ENCODE measurements at places on chromosomes 2 and 18.

DNA sequence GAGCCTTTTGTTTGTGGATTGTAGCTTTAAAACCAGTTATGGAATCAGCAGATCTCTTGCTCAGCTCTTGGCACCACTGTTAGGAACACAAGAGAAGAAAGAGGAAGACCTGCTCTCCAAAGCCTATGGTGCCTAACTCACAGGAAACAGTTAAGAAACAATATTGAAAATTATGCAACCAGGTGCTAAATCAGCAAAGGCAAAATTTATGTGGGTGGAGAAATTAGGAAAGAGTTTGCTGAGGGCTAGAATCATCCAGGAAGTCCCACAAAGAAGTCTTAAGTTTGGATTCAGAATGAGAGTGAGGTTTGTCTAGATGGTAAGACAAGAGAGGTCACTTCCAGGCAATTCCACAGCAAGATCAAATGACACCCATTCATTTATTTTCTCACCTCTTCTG is 49.4 kb downstream of the AOX1 start:
- DNase-seq = no peak

- DNase-seq = no peak
Measured at GRCh38 chr18:46680784-46681695, 24.0 kb upstream of the LOXHD1 start.

GRCh38 chr18:32439802-32440201 is 30.9 kb downstream of the GAREM1 start:
- DNase-seq = no peak

GRCh38 chr2:220936641-220937197 is 635.4 kb downstream of the EPHA4 start:
- no peak for DNase-seq

GRCh38 chr2:241550616-241551580 is 7.6 kb upstream of the BOK start:
- DNase-seq = no peak
